Caco-2 (cell line): ENCODE measurements at places on chromosomes 4 and X. TPM values are rescaled to one million over a fixed set of nuclear protein-coding genes. Genes with fewer than 3 reads are reported as not detected.

The UNC5C gene
- not detected in 2 replicates for total RNA-seq

The PABPC1L2B gene
- total RNA-seq, result not detected in 2 replicates

The ENPP6 gene
- total RNA-seq, result not detected in 2 replicates

The PLXNA3 gene
- total RNA-seq, result 58.4 and 61.5 TPM in 2 replicates

The AKAP4 gene
- not detected in 2 replicates for total RNA-seq
